ENCODE measurements at places on chromosomes 7 and 10.

GRCh38 chr7:50584793-50585408 lies 19.7 kb upstream of the DDC start:
- DNase-seq: peak; percentile 87

DNA sequence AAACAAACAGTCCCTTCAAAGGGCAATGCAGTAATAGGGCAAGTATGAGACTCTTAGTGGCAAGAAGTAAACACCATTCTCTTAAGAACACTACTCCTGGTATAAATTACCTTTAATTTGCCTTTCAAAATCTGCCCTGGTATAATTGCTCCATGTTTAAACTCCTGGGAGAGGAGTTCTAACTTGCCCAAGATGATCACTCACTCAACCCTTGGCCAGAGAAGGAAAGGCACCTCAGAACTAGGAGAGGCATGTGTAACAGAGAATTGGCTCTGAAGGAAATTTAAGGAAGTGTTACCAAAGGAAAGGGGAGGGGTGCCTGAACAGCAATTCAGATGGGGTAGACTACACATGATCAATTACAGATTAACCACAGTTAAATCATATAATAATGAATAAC lies 1173.6 kb upstream of the SORCS1 start:
- DNase-seq: no peak

DNA sequence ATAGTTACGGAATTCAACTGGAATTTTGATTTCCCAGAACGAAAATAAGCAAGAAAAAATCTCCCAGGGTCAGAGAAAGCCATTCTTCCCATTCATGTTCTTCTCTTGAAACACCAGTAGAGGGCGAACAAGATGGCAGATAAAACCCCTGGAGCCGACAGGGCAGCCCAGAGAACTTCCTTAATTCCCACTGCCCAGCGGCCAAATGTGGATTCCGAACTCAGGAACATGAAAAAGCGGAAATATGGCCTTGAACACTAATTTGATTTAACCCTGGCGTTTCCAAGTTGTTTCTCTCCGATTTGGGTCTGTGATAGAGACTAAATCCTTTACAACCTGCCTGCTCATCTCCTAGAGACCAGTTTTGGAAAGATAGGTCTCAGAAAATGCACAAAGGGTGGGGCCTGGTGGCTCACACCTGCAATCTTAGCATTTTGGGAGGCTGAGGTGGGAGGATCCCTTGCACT lies 100.7 kb upstream of the WAC start:
- peak; percentile 79 for DNase-seq

DNA sequence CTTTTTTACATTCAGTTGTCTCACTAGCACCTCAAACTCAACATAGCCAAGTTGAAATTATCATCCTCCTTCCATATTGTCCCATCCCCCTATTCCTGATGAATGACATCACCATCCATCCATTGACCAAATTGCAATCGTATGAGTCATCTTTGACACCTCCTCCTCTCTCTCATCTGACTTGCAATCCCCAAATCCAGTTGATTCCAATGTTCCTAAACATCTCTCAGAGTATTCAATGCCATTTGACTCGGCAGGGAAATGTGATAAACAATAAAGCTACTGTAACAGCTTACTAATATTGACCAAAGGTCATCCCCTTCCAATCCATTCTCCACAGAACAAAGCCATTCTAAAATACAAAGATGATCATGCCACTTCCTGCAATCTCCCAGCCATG lies 1047.8 kb downstream of the NRG3 start:
- DNase-seq: no peak

DNA sequence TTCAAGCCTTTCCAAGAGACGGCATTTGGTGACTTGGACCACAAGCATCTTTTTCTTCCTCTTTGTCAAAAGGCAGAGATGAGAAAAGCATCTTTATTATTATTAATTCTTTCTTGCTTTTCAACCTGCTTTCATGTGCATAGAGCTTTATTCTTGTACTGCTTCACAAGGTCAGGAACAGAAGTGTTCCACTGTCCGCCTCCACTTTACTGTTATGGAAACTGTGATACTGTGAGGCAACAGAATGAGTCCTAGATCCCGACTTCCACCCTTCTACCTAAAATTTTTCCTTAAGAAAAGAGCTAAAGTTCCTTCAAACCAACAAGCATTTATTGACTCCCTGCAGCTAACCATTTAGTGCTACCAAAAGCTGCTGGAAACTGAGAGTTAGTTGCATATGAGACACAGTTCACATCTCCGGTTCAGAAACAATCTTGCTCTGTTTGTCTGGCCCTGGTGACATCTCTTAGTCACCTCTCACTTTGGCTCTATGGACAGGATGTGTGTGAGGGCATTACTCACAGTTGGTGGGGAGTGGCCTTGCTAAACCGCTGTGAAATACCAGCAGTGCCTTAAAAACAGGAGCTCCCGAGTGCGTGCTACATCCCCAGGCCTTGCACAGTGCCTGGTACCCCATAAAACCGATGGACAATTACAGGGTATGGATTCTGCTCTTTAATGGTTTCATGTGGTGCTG lies 77.1 kb upstream of the TRIL start:
- no peak for DNase-seq

GRCh38 chr10:111973306-111973705 lies 210.3 kb downstream of the GPAM start:
- no peak for DNase-seq

GRCh38 chr10:61284222-61284890 lies 168.8 kb downstream of the TMEM26 start:
- peak; percentile 14 for DNase-seq

- DNase-seq: no peak
Measured at GRCh38 chr10:119940487-119940886, 48.0 kb downstream of the SEC23IP start.

DNA sequence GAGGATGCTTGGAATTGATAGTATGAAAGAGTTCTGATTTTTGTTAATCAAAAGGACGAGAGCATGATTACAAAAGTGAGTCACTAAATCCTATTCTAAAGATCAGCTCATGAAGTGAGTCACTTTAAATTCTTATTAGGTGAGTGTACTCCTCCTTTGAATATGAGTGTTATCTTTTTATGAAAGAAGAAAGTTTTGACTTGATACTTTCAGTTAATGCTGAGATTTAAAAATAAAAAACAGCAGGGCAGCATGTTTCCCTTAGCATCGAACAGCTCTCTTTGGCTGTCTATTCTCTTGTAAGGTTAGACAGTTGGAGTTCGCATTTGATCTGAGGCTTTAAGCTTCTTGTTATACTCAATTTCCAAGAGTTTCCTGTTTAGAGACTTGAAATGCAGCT lies 222.0 kb downstream of the TWIST1 start:
- no peak for DNase-seq

- DNase-seq: no peak
Measured at GRCh38 chr10:132551093-132551807, 13.7 kb downstream of the INPP5A start.

- DNase-seq: no peak
Measured at GRCh38 chr10:59281861-59282260, 80.5 kb downstream of the FAM13C start.

DNA sequence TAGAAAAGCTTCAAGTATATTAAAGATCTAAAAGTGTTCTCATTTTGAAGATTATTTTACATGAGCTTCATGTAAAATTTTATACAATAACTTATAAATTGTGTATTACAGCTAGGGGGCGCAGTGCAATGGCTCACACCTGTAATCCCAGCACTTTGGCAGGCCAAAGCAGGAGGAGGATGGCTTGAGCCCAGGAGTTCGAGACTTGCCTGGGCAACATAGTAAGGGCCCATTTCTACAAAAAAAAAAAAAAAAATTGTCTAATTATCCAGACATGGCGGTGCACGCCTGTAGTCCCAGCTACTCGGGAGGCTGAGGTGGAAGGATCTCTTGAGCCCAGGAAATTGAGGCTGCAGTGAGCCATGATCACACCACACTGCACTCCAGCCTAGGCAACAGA lies 16.6 kb downstream of the ACBD5 start:
- peak; percentile 72 for DNase-seq

- DNase-seq: no peak
Measured at GRCh38 chr10:21184216-21184615, 287.1 kb upstream of the NEBL start.

DNA sequence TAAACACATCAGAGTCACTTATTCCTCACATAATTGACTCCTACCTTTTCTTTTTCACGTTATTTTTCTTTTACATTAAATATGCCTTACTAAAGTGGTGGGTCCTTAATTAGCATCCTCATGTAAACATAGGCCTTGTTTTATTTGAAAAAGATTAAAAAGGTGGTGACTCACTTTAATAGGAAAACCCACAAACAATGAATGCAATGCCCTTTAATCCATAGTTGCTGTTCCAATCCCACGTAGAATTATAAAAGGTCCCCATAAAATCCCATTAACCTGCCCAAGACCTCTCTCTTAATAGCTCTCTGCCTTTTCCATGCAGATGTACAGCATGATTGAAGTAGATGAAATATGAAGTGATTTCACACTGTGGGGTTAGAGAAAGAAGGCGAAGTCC lies 32.2 kb downstream of the SLC16A12 start:
- no peak for DNase-seq

- no peak for DNase-seq
Measured at GRCh38 chr10:27747096-27747451, 1.5 kb upstream of the MKX start.

GRCh38 chr7:116224492-116225098 lies 14.3 kb downstream of the TES start:
- DNase-seq: no peak

DNA sequence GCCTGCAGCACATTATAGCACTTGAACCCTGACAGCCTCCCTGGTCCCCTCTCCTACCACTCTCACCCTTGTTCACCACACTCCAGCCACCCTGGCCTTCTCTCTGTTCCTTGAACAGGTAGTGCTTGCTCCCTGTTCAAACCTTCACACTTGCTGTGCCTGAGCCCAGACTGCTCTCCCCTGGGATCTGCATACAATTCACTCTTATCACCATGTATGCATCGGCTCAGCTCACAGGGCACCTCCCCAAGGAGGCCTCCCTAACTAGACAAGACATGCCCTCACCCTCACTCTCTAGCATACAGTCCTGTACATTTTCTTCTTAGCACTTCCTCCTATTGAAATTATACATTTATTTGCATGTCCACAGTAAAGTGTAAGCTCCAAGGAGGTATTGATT lies 59.3 kb downstream of the FAM13C start:
- no peak for DNase-seq

DNA sequence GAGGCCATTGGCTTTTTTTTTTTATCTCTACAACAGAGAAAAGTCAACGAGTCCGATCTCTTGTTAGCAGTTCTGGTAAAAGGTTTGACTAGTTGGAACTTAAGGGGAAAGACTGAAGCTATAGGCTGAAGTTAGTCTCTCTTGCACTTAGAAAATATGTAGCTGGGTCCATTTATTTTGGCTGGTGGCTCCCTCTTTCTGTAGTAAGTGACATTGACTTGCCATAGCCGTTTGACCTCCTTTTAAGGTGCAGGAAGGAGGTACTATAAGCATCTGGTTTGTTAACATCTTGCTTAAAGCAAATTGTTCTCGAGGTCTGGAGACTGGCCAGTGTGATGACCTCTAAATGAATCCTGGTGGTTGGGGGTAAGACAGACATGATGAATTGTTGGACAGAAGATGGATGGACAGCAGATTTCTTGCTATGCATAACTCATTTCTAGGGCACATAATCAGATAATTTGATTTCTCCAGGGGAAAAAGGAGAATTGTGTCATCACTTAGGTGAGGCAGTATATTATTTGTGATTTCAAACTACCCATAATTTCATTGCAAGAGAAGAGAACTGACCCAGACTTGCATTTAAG lies 356.3 kb upstream of the GALNT17 start:
- no peak for DNase-seq

- no peak for DNase-seq
Measured at GRCh38 chr10:82331716-82332115, 456.7 kb downstream of the NRG3 start.

- DNase-seq: no peak
Measured at GRCh38 chr10:99769706-99770105, 12.7 kb upstream of the ABCC2 start.

DNA sequence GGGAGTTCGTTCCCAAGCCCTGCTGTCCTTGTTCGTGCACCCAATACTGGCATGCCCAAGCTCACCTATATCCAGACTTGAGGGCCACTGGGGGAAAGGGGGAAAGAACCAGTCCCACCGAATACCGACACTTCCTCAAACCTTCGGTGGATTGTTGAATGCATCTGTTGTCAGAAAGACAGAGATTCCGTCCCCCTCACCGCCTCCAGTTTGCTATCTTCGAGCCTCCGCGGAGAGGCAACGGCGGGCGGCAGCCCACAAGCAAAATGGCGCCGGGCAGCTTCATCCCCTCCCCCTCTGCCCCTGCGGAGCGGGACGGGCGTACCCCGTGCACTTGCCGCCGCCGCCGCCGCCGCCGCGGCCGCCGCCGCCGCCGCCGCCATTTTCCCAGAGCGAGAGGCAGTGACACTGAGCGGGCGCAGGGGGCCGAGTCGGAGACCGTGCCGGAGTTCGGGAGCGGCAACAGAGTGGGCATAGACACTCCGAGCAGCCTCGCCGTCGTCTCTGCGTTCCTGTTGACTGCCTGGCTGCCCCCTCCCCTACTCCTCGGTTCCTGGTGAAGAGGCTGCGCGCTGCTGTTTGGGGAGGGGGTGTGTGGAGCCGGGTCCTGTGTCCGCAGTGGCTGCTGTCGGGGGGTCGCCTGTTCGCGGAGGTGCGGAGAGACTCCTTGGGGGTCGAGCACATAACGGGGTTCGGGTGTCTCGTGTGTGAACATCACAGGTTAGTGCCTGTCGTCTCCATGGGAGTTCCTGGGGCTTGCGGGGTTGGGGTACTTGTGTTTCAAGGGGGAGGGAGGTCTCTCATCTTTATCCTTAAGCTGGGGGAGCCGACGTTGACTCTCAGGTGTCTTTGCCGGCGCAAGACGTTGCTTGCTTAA lies at the start of gene KMT2E:
Gene KMT2E, plus strand, starts transcription at position 390 of the 877 bp plus-strand sequence. CDS start 26,748 bp downstream, outside the sequence.
- peak; percentile 92 for DNase-seq

DNA sequence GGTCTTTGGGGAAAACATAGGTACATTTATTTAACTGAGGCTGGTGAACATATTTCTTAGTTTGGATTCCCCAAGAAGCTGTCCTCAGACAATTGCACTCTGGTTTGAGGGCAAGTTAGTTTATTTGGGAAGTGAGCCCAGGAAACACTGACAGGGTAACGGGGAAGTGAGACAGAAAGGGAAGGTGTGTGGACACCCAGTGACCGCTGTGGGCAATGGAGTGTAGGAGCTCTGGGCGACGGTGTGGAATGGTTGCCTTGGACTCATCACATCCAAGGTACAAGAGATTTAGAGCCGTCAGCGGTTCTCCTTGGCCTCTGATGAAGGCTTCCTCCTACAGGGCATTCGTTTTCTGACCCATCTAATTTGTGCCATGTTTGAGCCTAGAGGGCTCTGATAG lies 7.1 kb downstream of the MRC1 start:
- DNase-seq: no peak

Data from body of pancreas (tissue), 4 donors.